ENCODE measurements at places on chromosomes 5 and 9.

- DNase-seq = no peak
These were observed 15.9 kb downstream of the RETREG1 start for GRCh38 chr5:16600946-16601345.

DNA sequence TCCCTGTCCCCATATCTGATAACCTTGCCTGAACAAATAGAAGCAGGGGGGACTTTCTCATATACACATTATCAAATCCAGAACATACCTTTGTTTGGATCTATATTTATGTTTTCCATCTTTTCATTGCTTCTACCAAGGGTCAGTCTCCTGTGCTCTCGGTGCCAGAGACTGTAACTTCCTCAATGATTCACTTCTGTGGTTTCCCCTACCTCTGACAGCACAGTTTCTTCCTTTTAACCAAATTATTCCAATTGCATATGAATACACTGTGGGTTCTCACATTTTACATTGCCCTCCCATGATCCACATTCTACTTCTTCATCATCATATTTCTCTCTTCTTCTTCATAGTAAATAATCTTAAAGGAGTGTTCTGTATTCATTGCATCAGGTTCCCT lies 32.2 kb downstream of the NMUR2 start:
- no peak for DNase-seq

GRCh38 chr9:16341177-16341576 lies 529.3 kb downstream of the BNC2 start:
- no peak for DNase-seq

DNA sequence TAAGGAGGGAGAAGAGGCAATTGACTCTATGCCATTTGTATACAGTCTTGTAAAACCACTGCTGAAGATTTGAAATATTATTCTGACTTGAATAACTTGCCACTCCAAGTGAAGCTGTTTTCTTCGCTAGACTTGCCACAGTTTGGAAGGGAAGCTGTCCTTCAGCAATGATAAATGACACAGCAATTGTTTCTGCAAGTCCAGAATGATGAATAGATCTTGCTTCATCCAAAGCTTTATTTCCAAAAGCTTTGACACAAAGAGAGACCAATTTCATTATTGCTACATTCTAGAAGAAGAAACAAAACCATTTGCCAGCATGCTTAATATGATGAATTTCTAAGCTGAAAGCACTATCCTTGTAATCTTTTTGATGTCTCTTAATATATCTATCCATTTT lies 73.7 kb downstream of the ZNF366 start:
- DNase-seq = no peak

DNA sequence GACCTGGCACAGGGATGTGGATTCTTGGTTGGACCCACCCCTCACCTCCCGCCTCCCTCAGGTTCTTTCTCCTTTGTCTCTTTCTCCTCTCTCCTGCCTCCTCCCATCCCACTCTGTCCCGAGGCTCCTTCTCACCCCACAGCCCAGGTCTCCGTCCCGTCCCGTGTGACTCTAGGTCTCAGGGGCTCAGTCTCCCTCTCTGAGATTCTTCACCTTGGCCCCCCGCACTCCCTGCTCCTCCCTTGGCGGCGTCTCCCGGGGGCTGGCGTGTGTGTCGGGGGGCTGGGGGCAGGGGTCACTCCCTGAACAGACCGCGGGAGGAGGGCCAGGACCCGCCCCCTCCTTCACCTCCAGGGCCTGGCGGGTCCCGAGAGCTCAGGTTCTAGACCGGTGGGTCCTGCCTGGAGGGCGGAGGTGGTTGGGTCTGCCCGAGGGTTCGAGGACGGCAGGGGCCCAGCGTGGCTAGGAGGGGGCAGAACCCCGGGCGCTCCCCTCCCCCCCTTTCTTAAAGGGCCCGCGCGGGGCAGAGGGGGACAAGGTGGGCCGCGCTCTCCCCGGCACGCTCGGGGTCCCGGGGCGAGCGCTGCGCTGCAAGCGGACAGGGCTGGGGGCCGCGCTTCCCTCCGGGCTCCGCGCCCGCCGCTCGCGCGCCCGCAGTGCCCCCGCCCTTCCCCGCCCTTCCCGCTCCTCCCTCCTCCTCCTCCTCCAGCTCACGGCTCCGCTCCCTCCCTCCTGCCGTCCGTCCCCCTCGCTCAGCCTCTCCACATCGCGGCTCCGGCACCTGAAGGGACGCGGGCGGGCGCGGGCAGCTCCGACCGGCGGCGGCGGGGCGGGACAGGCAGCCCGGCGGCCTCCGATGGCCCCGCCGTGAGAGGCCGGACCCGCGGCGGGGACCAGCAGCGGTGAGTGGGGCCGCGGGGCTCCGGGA lies at the start of gene PSD2:
Gene PSD2 (plus strand): TSS at position 735 of the 928 bp plus-strand sequence. CDS start 13,633 bp downstream, outside the sequence.
- DNase-seq = no peak

- DNase-seq = no peak
These were observed at the start of gene DIRAS2 for GRCh38 chr9:90642570-90643539. Gene DIRAS2 (minus strand): TSS chr9:90642824. CDS start chr9:90613827, 28,997 bp downstream.

- DNase-seq = no peak
These were observed 248.5 kb upstream of the IRX4 start for GRCh38 chr5:2131196-2131595.

DNA sequence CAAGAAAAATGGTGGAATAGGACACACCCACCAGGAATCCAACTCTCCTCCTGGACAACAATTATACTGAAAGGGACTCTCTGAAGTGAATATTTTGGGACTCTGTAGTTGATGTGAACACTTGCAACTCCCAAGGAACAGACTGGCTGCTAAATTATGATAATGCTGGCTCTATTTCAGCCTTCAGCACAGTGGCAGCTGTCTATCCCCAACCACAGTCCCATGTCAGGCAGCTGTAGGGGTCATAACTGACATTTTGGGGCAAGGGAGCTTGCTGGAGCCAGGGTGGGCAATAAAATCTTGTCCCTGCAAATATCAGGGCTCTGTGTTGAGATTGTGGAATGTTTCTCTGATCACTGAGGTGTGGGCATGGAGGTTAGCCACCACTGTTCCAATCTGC lies 14.2 kb downstream of the SPATA31E1 start:
- no peak for DNase-seq

GRCh38 chr5:88269222-88269771 lies 652 bp upstream of the TMEM161B start:
- DNase-seq = no peak

GRCh38 chr5:80069918-80070318 lies 34.8 kb downstream of the THBS4 start:
- DNase-seq = no peak
